ENCODE measurements at places on chromosomes 6 and 20.

GRCh38 chr6:81763968-81764367 is 11.5 kb upstream of the TENT5A start:
- no peak for DNase-seq

DNA sequence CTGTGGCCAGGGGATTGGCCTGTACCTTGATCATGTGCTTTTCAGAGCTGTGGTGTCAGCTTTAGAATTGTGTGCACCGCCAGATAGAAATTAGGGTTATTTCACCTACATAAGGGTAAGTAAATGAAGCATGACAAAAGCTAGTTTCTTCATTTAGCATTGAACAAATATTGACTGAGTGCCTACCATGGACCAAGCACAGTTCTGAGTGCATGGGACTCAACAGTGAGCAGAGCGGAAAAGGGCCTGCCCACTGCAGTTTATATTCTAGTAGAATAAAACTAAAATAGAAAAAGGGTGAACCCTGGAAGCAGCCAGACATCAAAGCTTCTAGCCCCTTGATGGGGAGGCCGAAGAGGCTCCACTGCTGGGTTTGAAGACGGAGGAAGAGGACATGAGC is 25.6 kb downstream of the ECT2L start:
- no peak for DNase-seq

DNA sequence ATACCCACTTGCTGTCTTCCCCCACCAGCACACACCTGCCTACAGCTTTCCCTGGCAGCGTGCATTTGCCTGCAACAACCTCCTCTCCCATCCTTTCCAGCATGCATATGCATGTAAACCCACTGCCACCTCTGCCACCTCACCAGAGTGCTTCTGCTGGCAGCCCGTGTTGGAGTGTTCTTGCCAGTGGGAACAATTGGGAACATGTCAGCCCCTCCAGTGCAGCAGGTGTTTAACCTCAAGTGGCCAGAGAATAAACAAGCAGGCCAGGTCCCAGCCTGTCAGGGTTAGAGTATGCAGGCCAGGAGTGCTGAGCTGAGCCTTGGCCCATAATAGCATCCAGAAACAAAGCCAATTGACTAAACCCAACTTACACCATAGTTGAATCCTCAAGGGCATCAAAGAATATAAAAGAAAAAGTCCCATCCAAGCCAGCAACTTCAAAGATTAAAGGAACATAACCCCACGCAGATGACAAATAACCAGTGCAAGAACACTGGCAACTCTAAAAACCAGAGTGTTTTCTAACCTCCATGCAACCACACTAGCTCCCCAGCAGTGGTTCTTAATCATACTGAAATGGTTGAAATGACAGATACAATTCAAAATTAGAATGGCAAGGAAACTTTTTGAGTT is 1212.1 kb upstream of the CITED2 start:
- DNase-seq = no peak

GRCh38 chr6:100763617-100764241 is 117.4 kb downstream of the ASCC3 start:
- no peak for DNase-seq

- no peak for DNase-seq
These were observed 1.7 kb downstream of the RNF5 start for GRCh38 chr6:32179766-32180405.
